ENCODE measurements at places on chromosomes 7 and 10.

- peak; percentile 78 for DNase-seq
Measured at GRCh38 chr7:76262683-76263402, 39.6 kb upstream of the HSPB1 start.

- peak; percentile 78 for DNase-seq
Measured at GRCh38 chr7:137592232-137592896, 248.8 kb upstream of the PTN start.

GRCh38 chr10:127041552-127041951 is 136.3 kb downstream of the DOCK1 start:
- DNase-seq: no peak

- DNase-seq: no peak
Measured at GRCh38 chr7:107668296-107668695, 7.7 kb downstream of the SLC26A4 start.

DNA sequence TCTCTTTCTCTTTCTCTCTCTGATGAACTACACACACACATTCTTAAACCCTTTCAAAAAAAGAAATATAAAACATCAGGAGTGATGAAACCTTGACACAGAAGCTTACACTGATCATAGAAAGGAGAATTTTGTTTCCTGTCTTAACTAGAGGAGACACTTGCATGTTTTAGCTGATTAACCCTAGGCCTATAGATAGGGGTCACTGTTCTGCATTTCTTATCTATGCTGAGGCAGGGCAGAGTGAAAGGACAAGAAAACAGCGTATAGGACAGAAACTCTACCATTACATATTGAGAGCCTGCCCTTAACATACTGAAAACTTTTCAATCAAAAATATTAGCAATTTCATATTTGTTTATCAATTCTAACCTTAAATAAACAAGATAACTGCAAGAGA is 680.6 kb upstream of the MBL2 start:
- no peak for DNase-seq

DNA sequence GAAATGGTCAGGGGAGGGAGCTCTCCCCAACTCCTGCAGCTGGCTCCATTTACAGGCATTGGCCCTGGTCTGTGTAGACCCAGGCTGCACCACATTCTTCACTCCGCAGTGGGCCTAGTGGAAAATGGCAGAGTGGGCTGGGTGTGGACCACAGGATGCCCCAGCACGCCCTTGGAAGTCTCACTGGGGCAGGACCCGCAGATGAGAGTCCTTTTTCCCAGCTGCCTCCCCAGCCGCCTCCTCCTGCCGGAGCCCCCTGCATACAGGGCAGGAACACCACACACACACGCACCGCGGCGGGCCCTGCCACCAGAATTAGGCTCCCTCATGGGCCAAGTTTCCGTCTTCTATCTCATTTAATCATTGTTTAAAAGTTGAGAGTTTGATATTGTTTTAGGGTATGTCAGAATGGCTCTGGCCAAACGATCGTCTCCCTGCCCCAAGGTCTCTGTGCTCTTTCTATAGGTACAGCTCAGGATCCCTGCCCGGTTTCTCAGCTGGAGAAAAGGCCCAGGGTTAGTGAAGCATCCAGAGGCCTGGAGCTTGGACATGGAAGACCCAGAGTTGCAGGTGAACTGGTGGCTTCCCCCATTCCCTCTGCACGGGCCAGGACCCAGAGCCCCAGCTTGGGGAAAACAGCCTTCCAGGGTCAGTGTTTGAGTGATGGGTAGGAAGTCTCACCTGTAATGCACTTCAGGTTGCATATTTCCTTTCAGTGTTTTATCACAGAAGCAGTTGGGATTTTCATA is 42.0 kb downstream of the ZNF467 start:
- no peak for DNase-seq

- DNase-seq: no peak
Measured at GRCh38 chr7:27453702-27454405, 208.8 kb downstream of the HIBADH start.

DNA sequence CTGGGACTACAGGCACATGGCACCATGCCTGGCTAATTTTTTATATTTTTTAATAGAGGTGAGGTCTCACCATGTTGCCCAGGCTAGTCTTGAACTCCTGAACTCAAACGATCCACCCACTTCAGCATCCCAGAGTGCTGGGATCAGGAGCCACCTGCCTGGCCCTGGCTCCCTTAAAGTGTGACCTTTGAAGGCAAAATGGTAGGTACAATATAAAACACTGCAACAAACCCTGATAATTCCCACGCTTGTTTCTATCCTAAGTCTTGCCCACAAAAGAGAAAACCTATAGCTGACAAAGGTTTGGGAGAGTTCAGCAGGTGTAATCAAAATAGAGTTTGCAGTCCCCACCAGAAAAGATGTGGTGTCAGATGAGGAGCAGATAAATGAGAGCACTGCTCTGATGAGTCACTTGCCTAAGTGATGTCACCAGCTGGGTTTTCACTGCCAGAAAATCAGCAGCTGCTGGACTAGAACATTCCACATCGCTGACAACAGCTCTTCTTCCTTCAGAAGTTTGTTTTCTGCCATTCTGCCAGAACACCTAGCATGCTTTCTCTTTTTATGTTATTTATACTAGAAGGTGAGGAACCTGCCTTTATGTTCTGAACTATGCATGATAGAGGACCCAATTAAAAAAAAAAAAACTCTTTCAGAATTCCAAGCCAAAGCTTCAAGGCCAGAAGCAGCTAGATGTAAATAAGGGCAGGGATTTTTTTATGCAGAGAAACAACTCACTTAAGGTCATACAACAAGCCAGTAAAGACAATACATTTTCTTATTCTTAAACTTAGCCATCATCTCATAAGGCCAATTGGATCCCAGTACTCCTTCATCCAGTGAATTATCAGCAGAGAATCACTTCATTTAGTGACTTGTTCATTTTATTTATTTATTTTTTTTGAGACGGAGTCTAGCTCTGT is 18.0 kb downstream of the PURB start:
- no peak for DNase-seq

- no peak for DNase-seq
Measured at GRCh38 chr10:87846023-87846422, 17.3 kb downstream of the KLLN start.

DNA sequence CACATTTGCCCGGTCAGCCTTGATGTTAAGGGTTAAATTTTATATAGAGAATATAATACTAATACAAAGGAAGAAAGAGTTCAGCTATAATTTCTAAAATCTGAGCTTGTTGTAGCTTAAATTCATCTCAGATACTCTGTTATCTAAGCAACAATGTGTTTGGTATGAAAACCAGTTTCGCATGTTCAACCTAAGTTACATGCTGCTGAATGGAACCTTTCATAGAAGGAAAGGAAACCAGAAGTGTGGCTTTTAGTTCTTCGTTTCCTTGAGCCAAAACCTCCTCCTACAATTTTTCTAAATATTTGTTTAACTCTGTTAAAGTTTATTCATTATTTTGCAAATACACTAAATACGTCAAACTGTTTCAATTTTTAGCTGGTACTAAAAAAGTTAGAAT is 18.5 kb downstream of the AGR2 start:
- DNase-seq: no peak

GRCh38 chr7:73858807-73859206 is 2.2 kb upstream of the TMEM270 start:
- DNase-seq: no peak

DNA sequence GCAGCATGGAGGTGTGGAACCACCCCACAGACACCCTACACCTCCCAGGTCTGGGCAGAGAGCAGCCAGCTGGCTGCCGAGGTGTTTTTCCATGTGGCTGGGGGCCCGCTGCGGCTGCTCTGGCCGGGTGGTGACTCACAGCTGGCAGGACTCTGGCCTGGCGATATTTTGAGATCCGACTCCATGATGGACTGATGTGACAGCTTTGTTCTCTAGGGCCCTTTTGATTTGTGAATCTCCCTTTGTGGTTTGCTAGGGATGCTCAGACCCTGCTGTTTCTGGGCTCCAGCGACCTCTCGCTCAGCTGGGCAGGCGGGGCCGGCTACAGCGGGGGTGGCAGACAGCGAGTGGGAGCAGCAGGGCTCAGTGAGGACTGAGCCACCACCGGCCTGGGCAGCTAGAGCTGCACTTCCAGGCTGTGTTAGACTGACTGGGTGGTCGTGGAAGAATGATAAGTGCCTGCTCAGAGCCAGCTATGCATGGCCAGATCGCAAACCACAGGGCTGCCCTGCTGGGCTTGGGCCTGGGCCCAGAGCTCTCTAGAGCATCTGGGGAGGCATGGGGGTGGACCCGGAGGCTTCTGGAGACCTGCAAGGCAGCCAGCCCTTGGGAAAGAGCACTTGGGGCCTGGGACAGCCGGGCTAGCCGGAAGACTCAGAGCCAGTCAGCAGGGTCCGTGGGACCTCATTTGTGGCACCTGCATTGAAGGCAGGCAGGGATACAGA is 46.2 kb upstream of the GDF10 start:
- DNase-seq: no peak

DNA sequence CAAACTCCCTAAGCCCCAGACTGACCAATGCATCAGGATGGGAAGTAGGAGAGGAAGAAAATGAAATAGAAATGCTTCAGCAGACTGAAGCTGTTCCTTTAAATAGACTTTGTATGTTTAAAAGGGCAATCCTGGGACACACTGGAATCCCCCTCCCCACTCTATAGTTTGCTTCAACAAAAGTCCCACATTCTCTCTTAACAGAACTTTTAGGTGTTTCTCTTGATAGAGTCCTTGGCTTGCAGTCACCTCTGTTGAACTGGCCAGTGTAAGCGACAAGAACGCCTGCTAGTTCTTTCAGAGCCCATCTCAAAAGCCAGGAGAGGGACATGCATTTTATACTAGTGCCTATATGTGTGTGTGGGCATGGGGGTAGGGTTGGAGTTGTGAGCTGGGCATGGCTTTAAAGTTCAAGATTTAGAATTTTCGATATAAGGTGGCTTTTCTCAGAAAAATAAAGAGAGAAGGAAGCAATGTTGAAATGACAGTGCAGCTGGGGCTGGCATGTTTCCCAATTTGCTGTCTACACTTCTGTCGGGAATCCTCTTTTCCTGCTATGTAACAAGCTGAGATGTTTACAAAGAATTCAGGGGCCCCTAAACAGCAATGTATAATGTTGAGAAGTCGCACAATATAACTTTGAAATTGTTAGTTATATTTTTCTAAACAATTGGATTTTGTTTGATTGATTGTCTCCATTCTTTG is 2.1 kb downstream of the TBX20 start:
- no peak for DNase-seq

- no peak for DNase-seq
Measured at GRCh38 chr7:132247995-132248618, 328.2 kb downstream of the PLXNA4 start.

- no peak for DNase-seq
Measured at GRCh38 chr7:85489498-85489897, 302.6 kb upstream of the SEMA3D start.

DNA sequence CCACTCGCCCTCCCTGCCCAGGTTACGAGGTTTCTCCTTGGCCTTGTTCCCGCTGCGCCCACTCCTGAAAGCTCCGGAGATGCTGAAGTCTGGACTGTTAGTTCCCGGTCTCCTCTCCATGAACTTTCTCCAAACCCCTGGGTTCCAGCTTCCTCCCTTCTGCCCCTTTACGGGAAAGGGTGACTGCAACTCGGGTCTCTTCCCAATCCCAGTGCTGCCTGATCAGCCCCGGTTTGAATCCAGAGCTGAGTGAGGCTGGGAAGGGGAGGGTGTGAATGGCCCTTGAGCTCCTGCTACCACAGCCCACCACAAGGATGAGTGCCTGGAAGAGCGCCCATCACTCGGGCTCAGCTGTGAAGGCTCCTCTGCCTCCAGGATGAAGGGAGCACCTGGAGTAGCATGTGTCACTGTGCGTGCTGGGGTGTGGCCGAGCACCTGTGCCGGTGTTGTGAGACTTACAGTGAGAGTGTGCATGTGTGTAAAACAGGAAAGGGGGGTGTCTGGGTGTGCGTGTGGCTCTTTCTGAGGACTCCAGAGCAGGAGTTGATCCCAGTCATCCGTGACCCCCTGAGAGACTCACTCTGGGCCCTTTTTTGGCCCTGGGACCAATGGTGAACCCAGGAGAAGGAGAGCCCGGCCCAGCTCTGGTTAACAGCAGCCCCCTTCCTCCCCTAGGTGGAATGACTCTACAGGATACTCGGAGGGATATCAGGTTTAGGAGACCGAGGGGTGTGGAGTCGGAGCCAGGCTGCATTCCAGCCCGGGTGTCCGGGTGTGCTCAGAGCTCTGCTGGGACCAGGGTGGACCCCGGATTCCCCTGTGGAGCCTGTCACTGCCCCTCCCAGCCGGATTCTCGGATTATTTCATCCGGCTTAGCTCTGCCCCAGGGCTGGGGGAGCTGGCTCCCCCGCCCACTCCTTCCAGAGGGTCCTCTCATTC is 1.1 kb upstream of the ZNF467 start:
- no peak for DNase-seq

- peak; percentile 38 for DNase-seq
Measured at GRCh38 chr10:125982260-125982948, 86.0 kb downstream of the FANK1 start.

GRCh38 chr7:35604595-35604994 is 90.3 kb downstream of the HERPUD2 start:
- no peak for DNase-seq

DNA sequence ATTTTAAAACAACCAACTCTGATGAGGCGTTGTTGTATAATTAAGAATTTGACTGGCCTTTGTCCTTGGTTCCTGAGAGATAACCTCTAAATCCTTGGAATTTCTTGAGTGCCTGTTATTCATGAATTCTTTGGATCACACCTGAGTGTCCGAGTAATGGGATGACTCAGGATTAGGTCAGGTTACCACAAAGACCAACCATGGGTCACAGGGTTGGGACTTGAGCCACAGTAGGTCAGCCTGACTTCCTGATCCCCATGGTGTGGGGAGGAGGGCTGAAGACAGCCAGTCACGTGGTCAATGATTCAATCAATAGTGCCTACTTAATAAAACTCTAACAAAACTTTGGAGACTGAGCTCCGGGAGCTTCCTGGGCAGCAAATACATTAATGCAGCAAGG is 192.5 kb downstream of the GFRA1 start:
- DNase-seq: no peak

- DNase-seq: peak; percentile 4
Measured at GRCh38 chr10:29130190-29130673, 158.6 kb upstream of the LYZL1 start.

DNA sequence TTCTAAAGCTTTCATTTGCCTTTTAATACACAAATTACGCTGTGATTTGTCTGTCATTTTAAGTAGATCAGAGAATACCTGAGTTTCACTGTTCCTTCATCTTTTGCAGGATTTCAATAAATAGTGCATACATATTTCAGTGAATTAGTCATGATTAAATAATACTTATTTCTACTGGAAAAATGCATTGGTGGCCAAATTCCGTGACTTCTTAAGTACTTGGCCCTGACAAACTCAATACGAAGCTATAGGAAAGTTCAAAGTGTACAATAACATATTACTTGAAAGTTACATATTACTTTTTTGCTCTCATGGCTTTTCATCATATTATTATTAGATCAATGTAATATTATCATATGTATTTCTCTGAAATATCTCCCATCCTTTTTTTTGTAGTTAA is 16.1 kb upstream of the PLXDC2 start:
- no peak for DNase-seq

GRCh38 chr10:46096446-46096845 is 50.4 kb upstream of the MSMB start:
- no peak for DNase-seq
